Endodermal cell (in vitro differentiated cells): ENCODE measurements at places on chromosomes 5 and 9.

DNA sequence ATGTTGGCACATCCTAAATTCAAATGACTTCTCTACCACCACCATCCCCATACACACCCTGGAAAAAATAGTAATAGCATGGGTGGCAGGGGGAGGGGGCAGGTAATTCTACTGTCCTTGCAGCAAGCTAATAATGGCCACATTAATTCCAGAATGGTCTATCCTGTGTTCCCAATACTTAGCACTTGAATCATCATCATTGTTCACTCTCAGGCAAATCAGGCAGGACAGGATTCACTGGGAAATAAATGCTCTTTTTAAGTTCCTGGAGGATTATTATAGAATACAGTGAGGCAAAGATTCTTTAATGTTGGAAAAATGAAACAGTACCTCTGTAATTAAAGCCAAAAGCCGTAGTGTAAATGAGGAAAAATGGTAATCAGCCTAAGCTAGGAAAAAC, 254.5 kb downstream of the ARRDC3 start:
- no peak for DNase-seq

- DNase-seq = no peak
Measured at GRCh38 chr5:148699028-148699427, 44.7 kb upstream of the HTR4 start.

DNA sequence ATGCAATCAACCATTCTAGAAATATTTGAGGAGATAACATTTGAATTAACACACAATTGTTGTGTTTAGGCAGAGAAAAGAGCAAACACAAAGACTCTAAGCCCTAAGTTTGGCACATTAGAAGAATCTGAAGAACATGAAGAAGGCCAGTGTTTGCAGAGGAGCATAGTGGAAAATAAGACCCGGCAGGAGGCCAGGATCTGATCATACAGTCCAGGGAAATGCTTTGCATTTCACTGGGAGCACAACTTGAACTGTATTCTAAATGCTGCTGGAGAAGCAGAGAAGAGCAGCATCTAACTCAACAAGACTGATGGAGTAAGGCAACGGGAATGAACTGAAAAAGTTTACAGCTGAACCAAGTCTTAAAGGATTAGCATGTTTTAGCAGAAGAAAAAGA, 463.4 kb downstream of the ZNF608 start:
- no peak for DNase-seq

- DNase-seq = peak; percentile 12
Measured at GRCh38 chr9:114696814-114697544, 15.0 kb upstream of the TEX48 start.

GRCh38 chr9:128863647-128864046, 18.1 kb downstream of the KYAT1 start:
- peak; percentile 97 for DNase-seq

DNA sequence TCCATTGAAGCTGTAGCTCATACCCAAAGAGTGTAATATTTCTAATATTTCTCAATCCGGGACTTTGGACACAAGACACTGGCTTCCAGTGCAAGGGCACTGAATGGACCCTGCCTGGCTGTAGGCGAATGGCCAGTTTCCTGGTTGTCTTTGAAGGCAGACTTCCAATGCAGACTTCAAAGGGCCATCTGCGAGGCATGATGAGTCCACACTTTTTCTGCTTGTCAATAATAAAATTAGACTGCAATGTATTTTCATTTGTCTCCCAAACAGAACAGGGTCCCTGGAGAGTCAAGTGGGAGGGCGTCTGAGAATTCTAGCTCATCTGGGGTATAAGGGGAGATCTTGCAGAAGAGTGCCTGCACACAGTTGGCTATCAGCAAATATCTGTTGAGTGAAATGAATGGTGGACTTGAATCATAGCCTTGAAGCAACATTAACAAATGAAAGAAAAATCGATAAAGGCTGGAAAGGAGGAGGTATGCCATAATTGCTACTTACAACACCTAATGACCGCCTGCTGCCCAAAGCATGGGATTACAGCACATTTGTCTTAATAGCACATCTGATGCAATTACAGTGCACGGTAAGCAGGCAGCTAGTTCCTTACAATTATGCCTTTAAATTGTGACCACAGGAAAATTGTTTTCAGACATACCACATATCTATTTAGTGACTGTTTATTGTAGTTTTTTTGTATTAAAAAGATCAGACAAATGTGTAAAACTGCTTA, 137.5 kb downstream of the ARHGEF28 start:
- no peak for DNase-seq

- DNase-seq = peak; percentile 61
Measured at GRCh38 chr9:128771094-128771721, 519 bp downstream of the ZER1 start.

GRCh38 chr5:173802670-173803165, 85.4 kb upstream of the CPEB4 start:
- DNase-seq = no peak

DNA sequence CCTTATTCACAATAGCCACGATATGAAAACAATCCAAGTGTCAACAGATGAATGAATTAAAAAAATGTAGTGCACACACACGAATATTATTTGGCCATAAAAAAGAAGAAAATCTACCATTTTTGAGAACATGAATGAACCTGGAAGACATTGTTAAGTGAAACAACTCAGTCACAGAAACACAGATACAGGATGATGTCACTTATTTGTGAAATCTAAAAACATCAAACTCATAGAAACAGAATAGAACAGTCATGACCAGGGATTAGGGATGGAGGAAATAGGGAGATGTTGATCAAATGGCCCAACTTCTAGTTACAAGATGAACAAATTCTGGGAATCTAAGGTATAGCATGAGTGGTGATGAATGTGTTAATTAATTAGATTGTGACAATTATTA, 72.3 kb downstream of the MACIR start:
- no peak for DNase-seq

DNA sequence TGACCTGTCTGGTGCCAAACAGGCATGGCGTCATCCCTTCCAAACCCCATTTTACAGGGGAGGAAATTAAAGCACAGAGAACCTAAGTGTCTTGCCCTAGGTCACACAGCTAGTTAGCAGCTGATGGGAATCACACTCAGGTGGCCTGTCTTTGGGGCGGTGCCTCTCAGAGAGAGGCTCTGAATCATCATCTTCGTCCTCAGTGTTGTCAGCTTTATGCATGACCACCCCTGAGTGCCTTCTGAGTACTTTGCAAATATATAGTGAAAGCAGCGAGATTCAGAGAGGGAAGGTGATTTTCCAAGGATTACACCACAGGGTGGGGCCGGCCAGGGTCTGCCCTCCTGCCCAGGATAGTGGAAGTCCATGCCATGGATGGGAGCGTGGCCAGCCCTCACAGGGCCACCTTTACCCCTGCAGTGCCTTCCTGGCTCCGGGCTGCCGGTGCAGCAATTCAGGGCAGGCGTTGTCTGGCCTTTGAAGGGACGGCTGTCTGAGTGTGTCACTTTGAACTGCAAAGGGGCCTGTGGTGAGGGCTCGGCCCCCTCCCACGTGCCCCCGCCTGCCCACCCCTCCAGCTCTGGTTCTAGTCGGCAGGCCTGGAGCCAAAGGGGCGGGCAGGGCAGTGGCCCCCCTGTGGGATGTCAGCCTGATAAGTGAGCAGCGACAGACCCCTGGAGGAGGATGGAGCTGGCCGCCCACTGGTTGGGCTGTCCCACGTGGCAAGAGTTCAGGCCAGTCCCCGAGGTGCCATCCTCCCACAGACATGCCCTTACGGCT, 16.9 kb downstream of the LMX1B start:
- peak; percentile 73 for DNase-seq

- DNase-seq = no peak
Measured at GRCh38 chr5:124742521-124742920, 3.9 kb downstream of the ZNF608 start.

DNA sequence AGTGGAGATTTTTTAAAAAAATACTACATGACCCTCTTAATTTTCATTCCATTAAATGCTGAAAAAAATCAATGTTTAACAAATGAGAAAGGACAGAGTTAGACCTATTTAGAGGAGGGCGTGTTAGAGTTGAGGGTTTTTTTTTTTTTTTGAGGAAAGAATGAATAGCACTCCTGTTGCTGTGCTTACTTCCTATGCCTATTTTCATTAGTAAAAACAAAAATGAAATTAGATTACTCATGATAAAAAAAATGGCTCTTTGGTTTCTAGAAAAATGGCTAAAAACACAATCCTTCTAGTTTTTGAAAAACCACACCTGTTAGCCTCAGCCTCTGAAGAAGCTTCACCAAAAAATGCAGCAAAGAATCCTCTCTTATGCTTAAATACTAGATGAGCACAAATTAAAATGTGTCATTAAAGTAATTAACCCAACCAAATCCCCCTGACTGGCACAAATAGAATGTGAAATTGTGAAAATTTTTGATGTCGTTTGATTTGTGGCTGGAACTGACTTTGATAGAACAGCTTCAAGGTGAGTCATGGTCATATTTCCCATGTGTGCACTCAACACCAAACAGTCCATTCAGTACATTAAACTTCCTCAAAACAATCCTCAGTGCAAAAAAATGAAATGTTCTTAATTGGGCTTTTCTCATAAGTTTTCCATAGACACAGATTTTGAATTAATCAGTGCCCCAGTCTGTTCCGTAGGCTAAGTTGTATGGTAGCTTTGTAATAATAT, 98.0 kb downstream of the MACIR start:
- no peak for DNase-seq

- DNase-seq = no peak
Measured at GRCh38 chr5:10715605-10716290, 45.3 kb downstream of the DAP start.

- no peak for DNase-seq
Measured at GRCh38 chr5:9350301-9350797, 195.5 kb downstream of the SEMA5A start.

DNA sequence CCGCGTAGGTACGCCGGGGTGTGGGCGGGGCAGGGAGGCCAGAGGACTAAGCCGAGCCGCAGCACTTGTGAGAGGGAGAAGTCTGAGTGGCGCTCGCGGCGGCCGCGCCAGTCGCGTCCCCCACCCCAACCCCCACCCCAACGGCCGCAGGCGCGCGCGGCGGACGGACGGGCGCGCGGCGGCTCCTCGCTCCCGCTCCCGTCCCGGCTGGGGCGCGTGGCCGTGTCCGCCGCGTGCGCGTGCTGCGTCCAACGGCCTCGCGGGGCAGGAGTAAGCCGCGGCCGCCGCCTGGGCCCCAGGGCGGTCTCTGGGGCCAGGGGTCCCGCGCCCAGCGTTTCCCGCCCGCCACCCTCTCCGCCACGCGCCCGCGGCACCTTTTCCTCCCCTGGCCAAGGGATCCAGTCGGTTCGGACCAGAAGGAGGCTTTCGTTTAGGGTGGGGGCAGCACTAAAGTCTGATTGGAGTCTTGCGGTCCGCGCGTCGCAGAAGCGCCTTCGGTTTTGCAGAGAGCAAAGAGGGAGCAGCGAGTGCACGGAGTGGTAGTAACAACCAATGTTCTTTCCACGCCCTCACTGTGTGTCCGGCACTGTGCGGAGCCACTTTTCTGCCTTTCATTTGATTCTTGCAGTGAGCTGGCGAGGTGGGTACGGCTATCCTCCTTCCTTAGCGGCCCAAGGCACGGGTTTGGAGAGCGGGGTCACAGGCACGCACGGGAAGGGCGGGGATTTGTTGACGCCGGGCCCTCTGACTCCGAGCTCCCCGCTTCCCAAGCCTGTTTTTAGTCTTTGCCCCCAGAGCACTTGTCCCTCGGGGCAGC, 483 bp downstream of the G3BP1 start:
- DNase-seq = peak; percentile 73

GRCh38 chr5:2758632-2759031, 7.2 kb upstream of the IRX2 start:
- no peak for DNase-seq

GRCh38 chr9:120378680-120379079, 201.3 kb downstream of the CDK5RAP2 start:
- no peak for DNase-seq

DNA sequence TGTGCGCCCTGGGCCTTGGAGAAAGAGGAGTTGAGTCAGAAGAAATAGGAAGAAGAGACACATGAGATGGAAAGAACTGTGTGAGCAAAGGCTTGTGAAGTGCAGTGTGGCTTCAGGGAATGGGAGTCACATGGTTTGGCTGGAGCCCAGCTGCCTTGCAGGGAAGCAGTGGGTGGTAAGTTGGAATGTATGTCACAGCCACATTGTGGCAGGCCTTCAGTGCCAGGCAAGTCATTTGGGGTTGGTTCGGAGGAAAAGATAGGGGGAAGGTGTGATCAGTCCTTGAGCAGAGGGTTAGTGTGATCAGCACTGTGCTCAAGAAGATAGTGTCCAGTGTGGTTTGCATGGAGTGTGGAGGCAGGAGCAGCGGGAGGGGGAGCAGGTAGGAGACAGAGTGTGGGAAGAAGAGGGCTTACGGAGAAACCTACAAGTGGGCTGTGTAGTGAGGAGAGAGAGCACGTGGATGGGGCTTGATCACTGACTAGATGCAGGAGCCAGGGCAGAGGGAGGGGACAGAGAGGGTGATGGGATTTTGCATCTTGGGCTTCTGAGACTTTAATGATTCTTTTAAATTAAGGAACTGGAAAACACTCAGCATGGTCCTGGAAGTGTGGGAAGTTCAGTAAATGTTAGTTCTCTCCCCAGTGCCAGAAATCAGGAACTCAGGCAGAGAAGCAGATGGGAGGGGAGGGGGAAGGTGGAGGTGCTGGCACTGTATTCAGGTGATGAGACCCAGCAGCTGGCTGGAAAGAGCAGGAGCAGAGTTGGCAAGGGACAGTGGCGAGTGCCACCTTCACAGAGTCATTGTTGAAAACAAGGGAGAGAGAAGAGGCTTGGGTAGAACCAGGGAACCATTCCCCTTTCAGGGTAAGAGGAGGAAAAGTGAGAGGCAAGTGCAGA, 46.6 kb downstream of the ARHGAP26 start:
- no peak for DNase-seq

DNA sequence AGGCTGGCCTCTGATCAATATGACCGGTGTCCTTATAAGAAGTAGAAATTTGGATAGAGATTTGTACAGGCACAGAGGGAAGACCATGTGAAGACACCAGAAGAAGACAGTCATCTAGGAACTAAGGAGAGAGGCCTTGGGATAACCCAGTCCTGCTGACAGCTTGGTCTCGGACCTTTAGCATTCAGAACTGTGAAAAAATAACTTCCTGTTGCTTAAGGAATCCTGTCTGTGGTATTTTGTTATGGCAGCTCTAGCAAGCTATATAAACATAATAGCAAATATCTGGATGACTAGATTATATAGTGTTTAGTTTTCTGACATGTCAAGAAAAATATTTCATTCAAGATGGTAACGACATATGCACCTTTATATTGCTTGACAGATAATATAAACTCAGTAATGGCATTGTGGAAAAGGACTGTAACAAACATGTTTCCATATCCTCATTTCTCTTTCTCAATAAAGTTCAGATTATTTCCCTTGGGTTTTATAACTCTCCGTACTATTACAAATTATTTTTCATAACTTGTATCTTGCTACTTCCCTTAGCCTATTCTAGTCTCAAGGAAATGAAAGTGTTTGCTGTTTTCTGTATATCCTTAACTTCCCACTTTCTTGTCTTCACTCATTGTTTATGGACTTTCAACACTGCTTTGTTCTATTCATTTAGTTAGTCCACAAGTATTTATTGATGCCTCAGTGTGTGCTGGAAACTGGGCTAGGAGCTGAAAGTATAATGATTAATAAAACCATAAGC, 62.4 kb downstream of the KIAA1958 start:
- no peak for DNase-seq
